ENCODE measurements at places on chromosomes 1 and 21. TPM values are rescaled to one million over a fixed set of nuclear protein-coding genes. Genes with fewer than 3 reads are reported as not detected.

NEK2 gene
- polyA plus RNA-seq, result 25.4 TPM

NDUFV3 gene
- polyA plus RNA-seq, result 44.1 TPM

NOS1AP gene
- polyA plus RNA-seq, result 10.7 TPM

STYXL2 gene
- 0.45 TPM for polyA plus RNA-seq

RGS18 gene
- polyA plus RNA-seq, result 1.8 TPM

S100B gene
- polyA plus RNA-seq, result 3.2 TPM

LRRC3 gene
- polyA plus RNA-seq, result 4.6 TPM

DNASE2B gene
- polyA plus RNA-seq, result 0.20 TPM

ATAD3C gene
- polyA plus RNA-seq, result 1.7 TPM

DISC1 gene
- 5.4 TPM for polyA plus RNA-seq
